ENCODE measurements at places on chromosomes 5 and 9. TPM values are rescaled to one million over a fixed set of nuclear protein-coding genes. Genes with fewer than 3 reads are reported as not detected.
A peak's percentile ranks its signal among the peaks of the same experiment; 100 is the strongest.

The FBLL1 gene
- total RNA-seq: not detected

The FANCG gene
- 30.9 TPM for total RNA-seq

The NR2F1 gene
- 115 TPM for total RNA-seq

The SUSD1 gene
- 29.9 TPM for total RNA-seq

The CSF1R gene
- total RNA-seq: 46.1 TPM

GRCh38 chr9:114565204-114565603 is 22.4 kb upstream of the ATP6V1G1 start:
- no peak overlapping the region for H3K27ac ChIP-seq
- no peaks in the 10 kb centered on the region for H3K4me1 ChIP-seq
- H3K4me3 ChIP-seq: no peak overlapping the region
- no peaks in the 10 kb centered on the region for H3K36me3 ChIP-seq

DNA sequence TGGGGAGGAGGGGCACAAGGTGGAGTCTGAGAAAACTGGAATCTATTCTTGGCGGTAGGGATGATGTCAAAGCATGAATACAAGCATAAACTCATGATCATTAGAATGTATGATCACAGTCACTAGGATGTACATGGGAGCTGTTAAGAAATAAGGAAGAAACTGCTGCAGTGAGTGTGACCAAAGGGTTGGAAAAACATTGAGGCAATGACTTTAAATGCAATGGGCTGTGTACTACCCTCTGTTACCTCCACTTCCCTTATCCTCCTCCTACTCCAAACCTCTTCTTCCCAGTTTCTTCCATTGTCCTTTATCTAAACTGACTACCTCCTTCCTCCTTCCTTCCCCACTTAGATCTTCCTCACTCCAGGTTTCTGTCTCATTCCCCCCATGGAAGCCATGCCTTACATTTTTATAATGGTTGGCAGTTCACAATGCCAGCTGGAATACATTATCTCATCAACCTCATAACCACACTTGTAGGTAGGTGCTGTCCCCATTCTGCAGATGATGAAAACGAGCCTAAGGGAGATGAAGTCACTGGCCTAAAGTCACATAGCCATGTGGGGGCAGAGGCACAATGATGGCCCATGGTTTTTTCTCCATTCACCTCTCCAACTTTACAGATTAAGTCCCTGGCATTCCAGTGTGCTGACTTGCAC is 21.9 kb upstream of the TNFSF15 start:
- no peak overlapping the region for H3K27ac ChIP-seq
- H3K4me3 ChIP-seq: no peak overlapping the region
- no peaks in the 10 kb centered on the region for H3K27me3 ChIP-seq
- H3K4me1 ChIP-seq: no peaks in the 10 kb centered on the region
- H3K36me3 ChIP-seq: no peaks in the 10 kb centered on the region
- no peak for DNase-seq

DNA sequence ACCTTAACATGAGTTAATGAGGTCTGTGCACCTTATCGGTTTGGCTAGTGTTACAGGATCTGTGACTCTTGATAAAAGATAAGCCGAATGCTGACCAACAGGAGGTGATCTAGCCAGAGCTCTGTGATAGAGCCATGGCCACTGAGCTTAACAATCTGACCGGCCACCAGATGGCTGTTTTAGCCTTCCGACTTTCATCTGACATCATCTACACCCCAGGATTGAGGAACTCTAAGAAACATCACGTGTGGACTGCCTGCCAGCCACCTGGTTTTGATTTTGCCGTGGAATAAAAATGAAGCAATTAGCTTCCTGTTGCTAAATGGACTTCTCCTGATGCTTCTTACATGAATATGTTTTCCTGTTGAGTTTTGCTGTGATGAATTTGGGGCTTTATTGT is 281.3 kb downstream of the CEMIP2 start:
- H3K4me1 ChIP-seq: peaks cover 11% of the 10 kb centered on the region
- no peak overlapping the region for H3K4me3 ChIP-seq
- H3K36me3 ChIP-seq: no peaks in the 10 kb centered on the region
- H3K27me3 ChIP-seq: no peaks in the 10 kb centered on the region
- DNase-seq: peak; percentile 26
- no peak overlapping the region for H3K27ac ChIP-seq

- no peak overlapping the region for H3K4me3 ChIP-seq
- no peak for DNase-seq
- H3K27ac ChIP-seq: no peak overlapping the region
- H3K36me3 ChIP-seq: no peaks in the 10 kb centered on the region
Measured at GRCh38 chr9:4820168-4820567, 27.4 kb downstream of the RCL1 start.

DNA sequence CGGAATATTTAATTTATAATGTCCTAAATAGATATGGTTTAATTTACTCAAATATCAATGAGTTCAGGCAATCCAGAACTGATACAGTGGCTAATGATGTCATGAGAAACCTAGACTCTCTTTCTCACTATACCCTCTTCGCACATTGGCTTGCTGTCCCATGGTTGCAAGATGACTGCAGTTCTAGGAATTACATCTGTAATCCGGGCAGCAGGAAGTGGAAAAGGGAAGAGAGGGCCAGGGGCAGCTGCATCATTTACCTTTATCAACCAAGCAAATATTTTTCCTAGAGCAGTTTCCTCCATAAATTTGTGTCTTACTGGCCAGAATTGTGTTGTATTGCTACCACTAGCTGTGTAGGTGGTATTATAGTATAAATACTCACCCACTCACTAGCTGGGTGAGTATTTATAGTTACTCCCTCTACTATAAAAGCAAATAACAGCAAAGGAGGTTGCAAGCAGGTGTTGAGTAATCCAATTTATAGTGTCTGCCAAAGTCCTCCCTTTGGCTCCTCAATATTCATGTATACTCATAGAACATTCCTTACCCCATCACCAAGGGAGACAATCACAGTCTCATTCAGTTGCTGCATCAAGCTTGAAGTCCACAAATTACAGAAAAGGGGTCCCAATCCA is 168.8 kb downstream of the DROSHA start:
- H3K4me1 ChIP-seq: no peaks in the 10 kb centered on the region
- no peaks in the 10 kb centered on the region for H3K36me3 ChIP-seq
- H3K27me3 ChIP-seq: no peaks in the 10 kb centered on the region
- no peak for DNase-seq

- H3K27ac ChIP-seq: no peak overlapping the region
- no peak for DNase-seq
- no peaks in the 10 kb centered on the region for H3K36me3 ChIP-seq
- H3K27me3 ChIP-seq: no peaks in the 10 kb centered on the region
Measured at GRCh38 chr9:98330831-98331230, 75.4 kb upstream of the TBC1D2 start.

- H3K27ac ChIP-seq: peak overlapping the region; percentile 48
- no peak overlapping the region for H3K4me3 ChIP-seq
- no peaks in the 10 kb centered on the region for H3K36me3 ChIP-seq
Measured at GRCh38 chr5:160359816-160360215, 10.6 kb downstream of the C1QTNF2 start.

DNA sequence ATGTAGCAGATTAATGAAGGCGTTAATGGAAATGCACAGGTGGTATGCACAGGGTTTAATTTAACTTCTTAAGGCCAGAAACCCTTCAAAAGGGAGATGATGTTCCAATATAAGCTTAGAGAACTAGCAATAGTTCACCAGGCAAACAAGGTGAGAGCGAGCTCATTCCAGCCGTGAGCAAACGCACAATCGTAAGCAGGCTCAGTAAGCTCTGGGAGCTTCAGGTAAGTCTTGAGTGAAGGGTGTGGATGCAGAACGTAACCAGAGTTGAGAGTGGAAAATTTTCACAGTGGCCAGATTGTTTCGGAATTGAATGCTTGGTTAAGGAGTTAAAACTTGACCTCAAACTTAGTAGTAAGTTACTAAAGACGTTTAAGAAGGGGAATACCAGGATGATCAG is 5.7 kb downstream of the EQTN start:
- no peaks in the 10 kb centered on the region for H3K27me3 ChIP-seq
- no peaks in the 10 kb centered on the region for H3K4me1 ChIP-seq
- no peak overlapping the region for H3K27ac ChIP-seq
- DNase-seq: no peak
- H3K36me3 ChIP-seq: no peaks in the 10 kb centered on the region
- H3K4me3 ChIP-seq: no peak overlapping the region

- no peaks in the 10 kb centered on the region for H3K27me3 ChIP-seq
- no peak overlapping the region for H3K27ac ChIP-seq
- no peaks in the 10 kb centered on the region for H3K36me3 ChIP-seq
- H3K4me3 ChIP-seq: no peak overlapping the region
- DNase-seq: no peak
Measured at GRCh38 chr9:82600536-82601292, 462.2 kb downstream of the RASEF start.

DNA sequence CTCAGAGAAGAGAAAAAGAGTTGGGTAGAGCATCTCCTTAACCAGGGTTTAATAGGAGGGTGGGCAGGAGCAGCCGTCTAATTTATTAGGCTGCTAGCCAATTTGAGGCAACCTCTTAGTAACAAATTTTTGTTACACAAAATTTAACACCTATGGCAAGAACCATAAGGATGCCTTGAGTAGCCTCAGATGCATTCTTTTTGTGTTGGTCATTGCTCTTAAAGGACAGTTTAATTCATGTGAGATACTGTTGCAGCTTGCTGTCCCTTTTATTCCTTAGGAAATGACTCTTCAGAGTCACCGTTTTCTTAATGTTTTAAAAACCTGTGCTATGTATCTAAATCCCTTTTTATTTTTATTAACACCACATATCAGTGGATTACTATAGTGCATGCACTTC is 255.1 kb downstream of the MAST4 start:
- peaks cover 9% of the 10 kb centered on the region for H3K27me3 ChIP-seq
- DNase-seq: no peak
- H3K36me3 ChIP-seq: no peaks in the 10 kb centered on the region
- H3K4me3 ChIP-seq: no peak overlapping the region
- no peak overlapping the region for H3K27ac ChIP-seq
- no peaks in the 10 kb centered on the region for H3K4me1 ChIP-seq

GRCh38 chr9:106019702-106020101 is 325.4 kb downstream of the TMEM38B start:
- no peak for DNase-seq
- H3K27me3 ChIP-seq: no peaks in the 10 kb centered on the region
- H3K4me3 ChIP-seq: no peak overlapping the region
- no peaks in the 10 kb centered on the region for H3K4me1 ChIP-seq
- no peaks in the 10 kb centered on the region for H3K36me3 ChIP-seq

DNA sequence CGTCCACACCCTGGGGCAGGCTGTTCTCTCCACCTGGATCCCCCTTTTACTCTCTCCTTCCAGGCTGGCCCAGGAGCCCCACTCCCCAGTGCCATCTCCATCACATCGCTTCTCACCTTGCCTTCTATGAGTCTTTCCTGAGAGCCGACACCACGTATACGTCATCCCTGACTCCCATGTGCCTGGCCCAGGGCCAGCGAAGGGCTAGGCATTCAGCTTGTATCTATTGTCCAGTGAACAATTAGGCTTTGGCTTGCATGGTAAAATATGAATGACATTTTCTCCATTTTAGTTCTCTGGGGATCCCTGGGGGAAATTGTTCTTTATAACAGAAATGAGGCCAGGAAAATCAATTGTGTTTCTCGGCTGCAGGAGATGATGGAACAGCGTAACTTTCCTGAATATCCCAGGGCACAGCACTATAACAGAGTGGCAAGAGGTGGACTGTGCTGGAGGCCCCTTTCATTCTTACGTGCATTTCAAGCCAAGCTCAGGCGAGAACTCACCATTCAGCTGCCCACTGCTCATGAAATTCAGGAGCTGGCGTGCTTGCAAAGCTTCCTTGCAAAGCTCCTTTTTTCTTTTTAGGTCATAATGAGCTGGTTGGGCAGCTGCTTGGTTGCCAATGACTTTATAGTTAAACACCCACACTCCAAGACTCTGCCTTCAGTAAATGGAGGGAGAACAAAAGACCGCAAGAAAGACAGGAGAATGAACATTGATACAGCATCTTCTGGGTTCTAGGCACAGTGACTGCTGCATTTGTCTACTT is 37.7 kb downstream of the NSG2 start:
- H3K4me3 ChIP-seq: no peak overlapping the region
- H3K27me3 ChIP-seq: no peaks in the 10 kb centered on the region
- H3K27ac ChIP-seq: no peak overlapping the region
- DNase-seq: no peak
- no peaks in the 10 kb centered on the region for H3K4me1 ChIP-seq

- no peak overlapping the region for H3K27ac ChIP-seq
- no peak for DNase-seq
- no peaks in the 10 kb centered on the region for H3K27me3 ChIP-seq
- H3K4me1 ChIP-seq: no peaks in the 10 kb centered on the region
Measured at GRCh38 chr9:35801328-35802128, 10.1 kb downstream of the NPR2 start.

- peaks cover 12% of the 10 kb centered on the region for H3K4me1 ChIP-seq
- no peak overlapping the region for H3K4me3 ChIP-seq
- no peaks in the 10 kb centered on the region for H3K36me3 ChIP-seq
- no peaks in the 10 kb centered on the region for H3K27me3 ChIP-seq
Measured at GRCh38 chr5:151700820-151701219, 14.1 kb upstream of the SPARC start.

GRCh38 chr9:68426755-68427154 is 70.3 kb downstream of the PGM5 start:
- no peaks in the 10 kb centered on the region for H3K36me3 ChIP-seq
- H3K27me3 ChIP-seq: no peaks in the 10 kb centered on the region
- H3K27ac ChIP-seq: peak overlapping the region; percentile 43
- H3K4me3 ChIP-seq: no peak overlapping the region
- DNase-seq: no peak

DNA sequence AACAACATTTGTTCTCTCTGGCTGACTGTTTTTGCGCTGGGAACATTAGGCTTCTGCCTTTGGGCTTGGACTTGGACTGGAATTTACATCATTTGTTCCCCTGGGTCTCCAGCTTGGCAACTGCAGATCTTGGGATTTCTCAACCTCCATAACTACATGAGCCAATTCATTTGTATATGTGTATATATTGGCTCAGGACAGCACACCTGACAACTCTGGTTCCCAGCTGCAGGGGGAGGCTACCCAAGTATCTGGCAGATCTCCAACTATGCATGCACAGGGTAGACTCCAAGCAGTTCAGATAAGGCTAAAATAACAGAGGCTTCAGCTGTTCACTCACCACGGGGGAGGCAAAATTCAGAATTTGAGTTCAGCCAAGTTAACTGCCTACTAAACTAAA is 31.6 kb upstream of the F2RL1 start:
- no peak overlapping the region for H3K4me3 ChIP-seq
- DNase-seq: peak; percentile 75
- H3K4me1 ChIP-seq: peaks cover 37% of the 10 kb centered on the region
- no peaks in the 10 kb centered on the region for H3K27me3 ChIP-seq
- H3K36me3 ChIP-seq: no peaks in the 10 kb centered on the region

- no peak overlapping the region for H3K27ac ChIP-seq
Measured at GRCh38 chr9:131773911-131774379, 34.1 kb upstream of the RAPGEF1 start.

- H3K27me3 ChIP-seq: no peaks in the 10 kb centered on the region
- H3K4me1 ChIP-seq: no peaks in the 10 kb centered on the region
- H3K36me3 ChIP-seq: peaks cover 79% of the 10 kb centered on the region
- no peak overlapping the region for H3K27ac ChIP-seq
- no peak overlapping the region for H3K4me3 ChIP-seq
Measured at GRCh38 chr9:128258326-128258725, 17.5 kb downstream of the GOLGA2 start.
